Kidney epithelial cell (primary cell): ENCODE measurements at places on chromosomes 2 and 18.

DNA sequence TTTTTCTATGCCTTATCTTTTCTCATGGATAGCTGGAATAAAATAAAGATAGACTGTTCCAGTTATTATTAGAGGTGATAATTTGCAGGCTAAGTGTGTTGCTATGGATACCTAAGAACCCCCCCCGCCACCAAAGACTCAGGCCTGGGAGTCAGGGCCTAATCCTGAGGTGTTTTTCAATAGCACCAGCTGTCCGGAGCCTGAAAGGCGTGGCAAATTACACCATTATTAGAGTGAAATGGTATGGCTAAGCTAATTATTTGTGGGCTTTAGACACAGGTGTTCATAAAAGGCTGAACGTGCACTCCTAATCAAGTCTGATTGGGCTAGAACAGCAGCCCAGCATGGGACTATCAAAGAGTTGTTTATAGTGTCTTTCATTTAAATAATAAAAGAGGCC is 293.2 kb upstream of the DCC start:
- no peak for DNase-seq

- no peak for DNase-seq
Observed at GRCh38 chr2:131584940-131585339, 57.3 kb downstream of the CCDC74A start.

DNA sequence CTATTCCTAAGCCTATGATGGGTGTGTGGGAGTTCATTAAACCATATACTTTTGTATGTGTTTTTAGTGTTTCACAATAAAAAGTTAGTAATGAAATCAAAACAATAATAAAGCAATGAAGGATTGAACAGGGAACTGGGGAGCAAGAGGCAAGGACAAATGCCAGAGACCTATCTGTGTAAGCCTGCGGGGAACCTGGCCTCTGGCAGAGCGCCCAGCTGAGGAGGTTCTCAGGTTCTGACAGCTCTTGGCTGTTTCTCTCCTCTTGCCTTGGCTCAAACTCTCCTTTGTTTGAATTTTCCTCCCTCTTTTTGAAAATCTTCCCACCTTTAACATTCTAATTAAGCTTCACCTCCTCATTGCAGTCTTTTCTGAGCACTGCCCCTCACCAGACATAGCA is 200.0 kb upstream of the NCKAP5 start:
- DNase-seq = no peak

DNA sequence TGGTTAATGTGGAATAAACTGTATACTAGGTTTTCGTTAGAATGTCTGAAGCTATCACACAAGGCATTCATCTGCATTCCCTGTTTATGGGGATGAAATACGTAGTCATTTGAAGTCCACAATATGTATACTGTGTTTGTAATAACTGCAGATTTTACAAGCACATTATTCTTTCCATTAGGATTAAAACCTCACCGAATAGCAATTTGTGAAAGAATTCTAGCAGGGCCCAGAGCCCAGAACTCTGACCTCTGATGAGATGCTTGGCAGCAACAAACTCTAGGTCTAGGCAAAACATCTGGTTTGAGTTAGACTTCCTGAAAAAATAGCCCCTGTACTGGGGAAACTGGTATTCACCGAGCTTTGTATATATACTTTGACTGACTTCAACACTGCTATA is 158.2 kb downstream of the SRBD1 start:
- DNase-seq = no peak

DNA sequence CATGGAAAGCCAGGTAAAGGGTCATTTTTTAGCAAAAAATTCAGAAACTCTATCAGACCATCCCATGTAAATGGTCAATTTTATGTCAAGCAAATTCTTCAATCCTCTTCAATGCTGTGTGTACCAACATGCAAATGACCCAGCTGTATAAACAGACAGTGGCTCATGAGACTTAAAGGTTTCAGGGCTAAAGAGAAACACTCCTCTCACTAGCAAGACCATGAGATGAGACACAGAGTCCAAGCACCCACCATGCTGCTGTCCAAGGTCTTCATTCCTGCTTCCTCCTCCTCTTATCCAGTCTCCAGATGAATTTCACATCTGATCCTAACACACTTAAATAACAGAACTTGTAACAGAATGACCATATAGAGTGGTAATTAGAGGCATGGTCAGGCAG is 30.8 kb upstream of the ONECUT2 start:
- DNase-seq = no peak

DNA sequence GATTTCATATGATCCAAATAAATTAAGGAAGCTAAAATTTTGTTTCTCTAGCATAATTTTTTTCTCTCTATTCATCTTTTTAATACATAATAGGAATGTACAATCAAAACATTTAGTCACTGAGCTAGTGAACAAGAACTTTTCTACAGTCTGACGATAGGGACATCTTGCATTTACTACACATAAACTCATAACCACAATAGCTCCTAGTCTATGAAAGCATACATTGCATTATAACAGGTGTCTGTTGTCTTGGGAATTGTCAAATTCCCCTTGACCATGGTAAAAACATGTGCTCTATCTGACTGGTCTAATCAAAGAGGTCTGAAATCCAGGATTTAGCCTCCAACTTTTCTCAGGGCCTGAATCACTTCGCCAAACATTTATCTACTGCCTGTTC is 144.8 kb downstream of the FAM124B start:
- no peak for DNase-seq

DNA sequence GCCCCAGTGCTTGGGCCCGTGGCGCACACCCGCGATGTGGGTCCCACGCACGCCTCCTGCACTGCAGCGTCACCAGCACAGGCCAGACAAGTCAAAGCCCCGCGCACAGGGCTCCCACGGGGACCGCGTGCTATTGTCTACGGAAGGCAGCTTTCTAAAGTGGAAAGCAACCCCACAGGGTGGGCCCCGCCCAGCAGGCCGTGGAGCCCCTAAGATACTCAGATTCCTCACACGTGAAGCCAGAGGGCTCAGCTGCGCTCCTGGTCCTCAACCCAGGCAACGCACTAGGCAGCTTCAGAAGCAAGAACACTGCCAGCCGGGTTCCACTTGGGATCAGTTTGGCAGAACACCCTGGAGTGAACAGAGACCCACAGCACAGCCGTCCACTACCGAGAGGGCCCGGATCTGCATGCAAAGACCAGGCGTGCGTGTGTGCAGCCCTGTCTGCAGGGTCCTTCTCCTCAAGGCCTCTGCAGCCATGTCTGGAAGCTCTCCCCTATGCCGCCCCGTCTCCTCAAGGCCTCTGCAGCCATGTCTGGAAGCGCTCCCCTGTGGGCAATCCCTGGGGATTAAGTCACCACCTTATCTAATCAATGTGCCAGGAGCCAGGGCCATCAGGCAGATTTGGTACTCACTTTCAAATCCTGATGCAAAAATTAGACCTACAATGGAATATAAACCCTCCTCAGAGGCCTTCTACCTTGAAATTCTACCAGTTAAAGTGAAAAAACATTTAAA is 231.3 kb downstream of the HDAC4 start:
- no peak for DNase-seq

GRCh38 chr2:43225093-43225787 is 1.2 kb downstream of the ZFP36L2 start:
- DNase-seq = no peak

- DNase-seq = no peak
Observed at GRCh38 chr2:5230444-5230843, 461.7 kb upstream of the SOX11 start.

DNA sequence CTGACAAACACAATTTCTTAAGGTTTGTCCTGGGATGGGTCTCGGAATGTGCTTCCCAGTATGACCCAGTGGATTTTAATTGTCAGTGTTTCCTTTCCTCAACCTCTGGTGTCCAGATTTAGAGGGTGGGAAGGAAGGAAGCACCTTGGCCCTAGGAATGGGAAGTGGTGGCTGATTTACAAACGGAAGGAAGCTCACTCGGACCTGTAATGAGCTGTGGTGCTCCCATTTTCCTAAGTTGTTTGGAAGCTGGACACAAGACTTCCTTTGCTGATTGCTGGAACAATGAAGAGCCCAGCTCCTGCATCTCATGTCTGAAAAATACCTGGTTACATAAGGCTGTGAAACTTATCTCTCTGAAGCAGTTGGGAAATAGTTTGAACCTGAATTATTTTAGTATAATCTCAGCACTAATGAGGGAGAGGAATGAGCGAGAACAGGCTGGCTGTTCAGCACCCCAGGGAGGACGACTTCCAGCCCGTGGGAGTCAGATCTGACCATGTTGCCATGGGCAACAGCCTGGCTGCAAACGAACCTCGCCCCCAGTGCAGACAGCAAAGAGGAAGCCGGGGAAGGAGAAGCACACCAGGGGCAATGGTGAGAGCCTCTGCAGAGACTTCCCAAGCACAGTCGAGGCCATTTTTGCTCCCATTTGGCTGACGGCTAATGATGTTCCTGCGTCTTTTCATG is 74.4 kb upstream of the ASB18 start:
- DNase-seq = peak; percentile 2

- no peak for DNase-seq
Observed at GRCh38 chr2:241275504-241275903, 40.0 kb downstream of the HDLBP start.

DNA sequence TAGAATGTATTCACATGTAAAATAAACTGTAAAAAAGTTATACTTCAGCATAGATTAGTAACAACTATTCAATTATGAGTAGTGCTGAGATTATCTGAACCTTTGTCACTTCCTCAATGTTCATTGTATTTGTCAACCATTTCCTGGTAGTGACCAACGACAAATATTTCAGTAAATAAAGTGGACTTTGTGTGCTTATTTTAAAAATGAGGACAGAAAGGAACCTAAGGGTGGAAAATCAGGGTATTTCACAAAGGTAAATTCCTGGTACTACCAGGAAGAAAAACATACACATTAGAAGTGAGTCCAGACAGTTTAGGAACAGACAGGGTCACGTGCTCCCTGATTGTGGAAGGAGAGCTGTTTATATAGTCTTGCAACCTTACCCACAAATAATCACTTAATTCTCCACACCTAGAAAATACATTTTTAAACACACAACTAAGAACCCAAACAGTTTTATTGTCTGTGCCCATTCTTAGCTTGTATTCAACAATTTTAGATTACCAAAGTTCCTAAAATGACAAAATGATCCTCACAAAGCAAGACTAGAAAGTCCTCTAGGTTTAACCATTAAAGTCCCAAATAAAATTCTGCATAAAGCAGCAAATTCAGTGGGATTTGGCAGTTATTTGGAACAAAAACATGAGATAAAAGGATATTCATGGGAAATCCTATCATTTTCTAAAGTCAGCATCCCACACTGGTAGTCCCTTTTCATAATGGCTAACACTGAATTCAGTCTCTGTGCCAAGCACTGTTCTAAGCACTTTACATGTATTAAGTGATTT is 28.2 kb downstream of the PELI1 start:
- DNase-seq = no peak

GRCh38 chr2:23135481-23136100 is 249.4 kb upstream of the KLHL29 start:
- peak; percentile 10 for DNase-seq

DNA sequence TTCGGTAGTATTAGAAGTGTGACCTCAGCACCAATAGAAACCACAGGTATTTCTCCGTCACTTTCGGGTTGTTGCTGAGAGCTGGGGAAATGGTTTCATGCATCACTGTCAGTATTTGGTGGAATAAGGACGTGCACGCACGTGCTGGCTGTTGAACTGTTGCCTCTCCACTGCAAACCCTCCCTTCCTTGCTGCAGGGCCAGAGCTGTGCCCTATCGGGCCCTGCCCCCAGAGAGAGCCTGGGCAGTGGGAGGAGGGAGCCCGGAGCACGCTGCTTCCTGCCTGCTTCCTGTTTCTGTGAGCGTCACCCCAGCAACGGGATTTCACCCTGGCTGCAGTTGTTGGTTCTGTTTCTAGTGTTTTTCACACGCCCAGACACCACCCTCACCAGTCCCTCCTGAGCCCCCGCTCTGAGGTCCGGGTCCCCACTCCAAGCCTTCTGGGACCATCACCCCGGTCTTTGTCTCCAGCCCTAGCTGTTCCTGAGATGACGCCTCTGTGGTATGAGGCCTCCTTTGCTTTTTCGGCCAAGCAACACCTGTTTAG is 47.4 kb downstream of the LRRFIP1 start:
- DNase-seq = peak; percentile 70

DNA sequence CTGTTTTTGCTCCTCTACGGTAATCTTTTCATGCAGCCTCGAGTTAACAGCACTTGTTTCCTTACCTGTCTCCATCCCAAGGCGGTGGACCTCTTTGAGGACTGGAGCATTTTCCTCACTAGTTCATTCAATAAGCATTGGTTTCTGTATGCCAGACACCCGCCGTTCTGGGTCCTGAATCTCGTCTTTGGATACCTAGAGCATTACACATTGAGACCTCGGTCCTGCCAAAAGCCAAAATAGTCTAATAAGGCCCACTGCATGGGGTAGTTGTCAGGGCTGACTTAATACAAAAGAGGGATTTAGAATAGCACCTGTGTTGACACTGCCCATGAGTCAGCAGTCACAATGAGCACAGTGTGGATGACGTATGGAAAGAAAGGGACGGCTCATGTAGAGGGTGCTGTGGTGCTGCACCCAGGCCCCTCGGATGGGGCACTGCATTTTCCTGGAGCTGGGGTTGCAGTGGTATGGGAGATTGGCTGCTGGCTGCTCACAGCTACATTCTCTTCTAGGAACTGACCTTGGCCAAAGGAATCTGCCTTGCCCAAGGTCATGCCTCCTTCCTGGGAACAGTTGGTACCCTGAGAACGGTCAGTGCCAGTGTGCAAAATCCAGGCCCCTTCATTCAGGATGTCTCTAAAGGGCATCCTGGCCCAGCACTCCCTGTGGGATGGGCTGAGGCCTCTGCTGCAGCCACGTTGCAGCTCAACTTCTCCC is 126.9 kb upstream of the NCK2 start:
- no peak for DNase-seq

DNA sequence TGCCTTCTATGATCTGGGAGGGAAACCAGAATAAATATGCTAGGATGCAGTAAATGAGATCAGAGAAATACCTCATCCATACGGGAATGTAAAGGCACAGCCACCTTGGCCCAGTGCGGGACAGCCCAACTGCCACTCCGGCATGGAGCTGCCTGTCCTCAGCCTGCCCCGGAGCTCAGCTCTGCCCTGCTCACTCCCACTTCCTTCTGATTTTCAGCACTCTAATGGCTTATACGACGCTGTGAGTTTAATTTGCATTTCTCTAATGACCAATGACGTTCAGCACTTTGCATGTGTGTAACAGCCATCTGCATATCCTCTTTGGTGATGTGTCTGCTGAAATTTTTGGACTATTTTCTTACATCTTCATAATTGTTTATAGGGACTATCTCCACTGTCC is 172.5 kb upstream of the RAB6C start:
- DNase-seq = no peak

GRCh38 chr2:111053825-111054515 is 66.7 kb upstream of the BCL2L11 start:
- no peak for DNase-seq

- DNase-seq = peak; percentile 99
Observed at GRCh38 chr18:22032392-22032961, 136.9 kb upstream of the GATA6 start.

- no peak for DNase-seq
Observed at GRCh38 chr2:57878171-57878865, 168.3 kb upstream of the VRK2 start.

DNA sequence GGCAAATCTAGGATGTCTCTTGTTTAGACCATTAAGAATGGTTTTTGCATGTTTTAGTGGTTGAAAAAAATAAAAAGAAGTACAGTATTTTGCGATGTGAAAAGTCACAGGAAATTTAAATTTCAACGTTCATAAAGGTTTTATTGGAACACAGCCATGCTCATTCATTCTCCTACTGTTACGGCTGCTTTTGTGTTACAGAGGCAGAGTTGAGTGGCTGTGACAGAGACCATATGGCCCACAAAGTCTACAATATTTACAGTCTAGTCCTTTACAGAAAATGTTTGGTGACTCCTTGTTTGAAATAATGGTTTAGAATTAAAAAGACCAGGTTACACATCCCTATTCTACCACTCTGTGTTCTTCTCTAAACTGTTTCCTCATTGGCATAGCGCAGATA is 48.1 kb downstream of the MYOM1 start:
- no peak for DNase-seq
